ENCODE measurements at places on chromosomes 5 and 9.

DNA sequence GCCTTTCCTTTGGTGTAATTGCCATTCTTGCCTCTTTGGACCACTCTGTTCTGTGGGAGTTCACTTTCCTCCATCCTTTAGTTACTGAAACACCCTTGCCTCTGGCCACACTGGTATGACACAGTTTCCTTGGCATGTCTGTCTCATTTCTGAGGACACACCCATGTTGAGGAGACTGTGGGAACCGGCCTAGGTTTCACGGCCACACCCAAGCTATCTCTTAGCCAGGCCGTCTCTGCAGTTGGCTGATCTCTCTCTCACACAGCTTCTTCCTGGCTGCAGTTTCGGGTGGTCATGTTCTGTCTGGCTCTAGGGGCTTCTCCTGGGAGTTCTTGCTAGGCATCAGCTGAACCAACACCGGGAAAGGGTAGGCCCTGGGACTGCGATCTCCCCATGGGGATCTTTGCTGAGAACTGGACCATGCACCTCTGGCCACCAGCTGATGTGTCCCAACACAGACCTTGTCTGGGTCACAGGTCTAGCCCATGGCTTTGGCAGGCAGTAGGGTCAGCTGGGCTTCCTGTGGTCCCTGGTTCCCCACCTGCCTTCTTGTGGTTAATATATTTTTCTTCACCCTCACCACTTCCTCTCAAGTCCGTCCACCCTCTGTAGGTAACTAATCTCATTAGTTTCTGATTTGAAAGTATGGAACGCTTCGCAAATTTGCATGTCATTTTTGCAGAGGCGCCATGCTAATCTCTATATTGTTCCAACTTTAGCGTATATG lies 24.9 kb downstream of the ARHGEF37 start:
- DNase-seq: no peak

- DNase-seq: no peak
Measured at GRCh38 chr9:76882686-76883085, 23.2 kb downstream of the PRUNE2 start.

DNA sequence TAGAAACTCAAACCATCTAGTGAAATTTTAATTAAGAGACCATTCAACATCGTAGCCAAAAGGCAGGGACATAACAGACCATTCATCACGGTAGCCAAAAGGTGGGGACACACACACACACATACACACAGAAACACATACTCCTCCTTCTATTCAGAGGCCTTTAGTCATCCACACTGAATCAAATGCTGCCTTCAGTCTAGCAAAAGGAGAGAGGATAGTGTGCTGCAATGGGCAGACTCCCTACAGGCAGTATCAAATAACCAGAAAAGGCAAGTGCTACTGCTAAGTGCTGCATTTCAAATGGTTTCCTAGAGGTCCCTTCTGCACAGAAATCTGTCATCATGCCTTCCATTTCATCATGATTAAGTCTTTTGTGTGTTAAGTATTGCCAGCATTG lies 303.9 kb downstream of the TRIM32 start:
- DNase-seq: no peak

- no peak for DNase-seq
Measured at GRCh38 chr5:143316844-143317631, 86.4 kb downstream of the NR3C1 start.

DNA sequence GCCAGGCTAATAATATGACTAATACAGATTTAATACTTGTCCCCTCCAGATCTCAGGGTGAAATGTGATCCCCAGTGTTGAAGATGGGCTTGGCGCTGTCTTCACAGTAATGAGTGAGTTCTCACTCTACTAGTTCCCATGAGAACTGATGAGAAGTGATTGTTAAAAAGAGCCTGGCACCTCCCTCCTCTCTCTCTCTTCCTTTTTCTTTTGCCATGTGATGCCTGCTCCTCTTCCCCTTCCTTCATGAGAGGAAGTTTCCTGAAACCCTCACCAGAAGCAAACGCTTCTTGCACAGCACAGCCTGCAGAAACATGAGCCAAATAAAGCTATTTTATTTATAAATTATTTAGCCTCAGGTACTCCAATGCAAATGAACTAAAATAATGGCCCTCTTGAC lies 55.2 kb downstream of the GLDC start:
- DNase-seq: no peak

- no peak for DNase-seq
Measured at GRCh38 chr5:100855937-100856430, 47.1 kb downstream of the ST8SIA4 start.

- no peak for DNase-seq
Measured at GRCh38 chr9:71858812-71859211, 52.2 kb downstream of the ABHD17B start.

DNA sequence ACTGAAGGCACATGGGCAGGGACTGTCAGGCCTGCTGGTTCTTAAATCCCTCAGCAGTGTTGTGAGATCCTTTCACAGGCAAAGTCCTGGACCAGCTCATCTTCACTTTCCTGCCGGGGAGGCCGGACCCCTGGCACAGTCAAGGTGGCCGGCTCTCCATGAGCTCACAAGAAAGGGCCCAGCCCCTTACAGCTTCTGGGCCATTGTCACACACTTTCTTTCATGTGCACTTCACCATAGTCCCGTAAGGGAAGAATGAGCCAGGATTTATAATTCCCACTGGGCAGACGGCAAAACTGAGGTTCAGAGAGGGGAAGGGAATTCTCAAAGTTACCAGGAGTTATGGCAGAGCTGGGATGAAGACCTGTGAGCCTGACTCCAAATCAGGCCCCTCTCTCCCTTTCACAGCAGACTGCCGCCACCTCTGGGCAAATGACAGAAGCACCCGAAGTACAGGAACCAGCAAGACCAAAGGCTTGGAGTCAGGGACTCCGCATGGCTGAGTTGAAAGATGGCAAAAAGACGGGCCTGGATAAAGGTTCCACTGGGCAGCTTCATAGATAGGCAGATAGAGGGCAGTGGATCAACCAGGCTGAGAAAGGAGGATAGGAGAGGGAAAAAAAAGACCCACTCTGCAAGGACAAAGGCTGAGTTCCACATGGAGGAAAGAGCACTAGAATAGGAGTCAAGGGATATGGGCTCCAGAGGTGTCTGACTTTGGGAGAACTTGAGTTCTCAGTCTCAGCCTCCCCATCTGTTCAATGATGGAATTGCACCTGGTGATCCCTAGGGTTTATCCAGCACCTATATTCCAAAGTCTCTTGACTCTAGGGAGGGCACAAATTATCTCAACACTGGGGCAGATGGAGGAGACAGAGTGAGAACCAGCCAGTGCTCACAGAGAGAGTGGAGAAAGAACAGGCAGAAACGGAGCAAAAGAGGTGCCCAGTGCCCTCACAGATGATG lies 128.7 kb downstream of the PAX5 start:
- DNase-seq: no peak

Measured in thoracic aorta (tissue), 2 donors.